ENCODE measurements at places on chromosomes 11 and 22.

GRCh38 chr22:32623943-32624342, 149.3 kb downstream of the FBXO7 start:
- no peak for DNase-seq

DNA sequence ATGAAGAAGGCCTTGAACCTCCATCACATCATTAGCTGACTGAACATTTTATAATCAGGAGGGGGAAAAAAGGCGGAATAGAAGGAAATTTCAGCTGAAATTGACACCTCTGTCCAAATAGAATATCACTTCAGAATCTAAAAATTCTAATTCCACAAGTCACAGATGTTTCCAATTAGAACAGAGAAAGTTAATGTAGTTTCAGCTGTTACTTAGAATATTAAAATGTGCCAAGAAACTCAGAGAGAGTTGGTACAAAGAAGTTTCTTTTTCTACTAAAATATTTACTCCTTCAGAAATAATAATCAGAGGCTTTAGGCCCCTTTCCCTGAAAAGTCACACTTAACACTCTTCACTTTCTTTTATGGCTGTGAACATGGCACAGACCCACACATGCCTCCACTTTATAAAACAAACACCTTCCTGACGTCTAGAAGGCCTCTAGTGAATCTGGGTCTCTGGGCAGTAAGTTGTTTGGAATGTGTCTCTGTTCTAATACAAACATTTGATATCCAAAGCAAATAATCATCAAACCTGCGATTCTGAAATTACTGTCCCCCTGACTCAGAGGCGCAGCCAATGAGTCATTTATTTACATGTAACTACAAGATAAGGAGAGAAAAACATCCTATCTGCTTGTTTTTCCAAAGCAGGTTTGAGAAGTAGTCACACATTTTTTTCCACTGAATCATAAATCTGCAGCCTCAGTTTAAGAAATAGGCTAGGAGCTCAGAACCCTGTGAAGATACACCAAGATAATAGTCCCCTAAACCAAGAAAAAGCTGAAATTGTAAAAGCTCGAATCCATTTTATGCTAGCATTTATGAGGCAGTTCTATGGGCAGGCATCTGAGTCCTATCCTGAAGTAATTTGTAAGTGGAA, 148.4 kb downstream of the ME3 start:
- no peak for DNase-seq

- DNase-seq = no peak
These were observed 43.6 kb upstream of the TTLL12 start for GRCh38 chr22:43230571-43230970.

DNA sequence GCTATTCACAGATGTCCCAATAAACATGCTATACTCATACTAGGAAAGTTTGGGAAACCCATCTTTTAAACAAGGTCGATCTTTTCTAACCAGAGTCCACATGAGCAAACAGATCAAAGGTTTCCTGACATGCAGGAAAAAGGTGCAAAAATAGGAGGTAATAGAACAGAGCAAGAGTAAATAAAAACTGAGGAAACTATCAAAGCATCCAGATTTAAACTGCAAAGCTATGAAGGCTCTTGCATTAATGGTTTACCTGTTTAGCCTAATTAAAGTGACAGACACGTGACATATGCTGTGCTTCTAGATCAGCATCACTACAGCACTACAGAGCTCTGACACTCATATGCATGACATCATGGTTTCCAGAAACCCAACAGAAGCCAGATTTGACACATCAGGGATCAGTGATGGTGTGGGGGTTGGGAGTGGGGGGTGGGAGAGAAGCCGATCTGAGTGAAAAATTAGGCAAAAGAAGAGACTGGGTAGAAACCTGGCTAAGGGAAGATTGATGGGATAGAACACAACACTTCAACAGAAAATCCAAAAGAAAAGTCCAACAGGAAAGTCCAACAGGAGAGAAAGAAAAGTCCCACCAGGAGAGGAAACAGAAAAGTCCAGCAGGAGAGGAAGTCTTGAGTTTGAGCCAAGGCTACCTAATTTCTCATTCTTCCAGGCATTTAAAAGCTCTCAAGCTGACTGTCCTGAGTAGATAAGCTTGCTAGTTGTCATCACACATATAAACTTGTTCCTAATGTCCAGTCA, 262.3 kb downstream of the SOX6 start:
- no peak for DNase-seq

DNA sequence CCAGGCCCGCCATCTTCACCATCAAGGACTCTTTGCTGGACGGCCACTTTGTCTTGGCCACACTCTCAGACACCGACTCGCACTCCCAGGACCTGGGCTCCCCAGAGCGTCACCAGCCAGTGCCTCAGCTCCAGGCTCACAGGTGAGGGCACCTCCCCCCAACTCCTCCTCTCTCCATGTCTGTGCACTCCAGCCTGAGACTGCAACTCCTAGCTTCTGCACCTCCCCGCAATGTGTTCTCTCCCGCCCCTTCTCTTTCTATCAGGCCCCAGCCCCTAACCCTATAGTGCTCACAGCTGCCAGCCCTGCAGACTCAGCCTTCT, 4.4 kb downstream of the RAD9A start:
- no peak for DNase-seq

GRCh38 chr11:3037040-3037944, 19.9 kb downstream of the CARS1 start:
- no peak for DNase-seq

DNA sequence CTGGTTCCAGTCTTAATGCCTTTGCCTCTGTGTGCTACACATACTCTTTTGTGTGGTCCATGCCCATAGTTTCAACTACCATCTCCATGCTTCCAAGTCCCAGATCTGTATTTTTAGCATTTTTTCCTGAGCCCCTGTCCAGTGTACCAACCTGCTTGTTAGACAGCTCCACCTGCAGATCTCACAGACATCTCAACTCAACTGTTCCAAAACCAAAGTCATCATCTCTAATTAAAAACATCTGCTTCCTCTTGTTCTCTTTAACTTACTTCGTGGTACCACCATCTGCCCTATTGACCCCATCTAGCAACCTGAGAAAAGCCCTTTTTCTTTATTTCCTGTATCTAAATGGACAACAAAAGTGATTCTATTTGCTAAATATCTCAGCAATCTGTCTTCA, 8.6 kb upstream of the KMT2A start:
- no peak for DNase-seq
